ENCODE measurements at places on chromosomes 11 and 22. TPM values are rescaled to one million over a fixed set of nuclear protein-coding genes. Genes with fewer than 3 reads are reported as not detected.

Gene MS4A15
- not detected for total RNA-seq

Gene FGF19
- not detected for total RNA-seq

Gene TCN1
- total RNA-seq: not detected

Gene ASCL2
- total RNA-seq: not detected

Gene LRRC74B
- total RNA-seq: not detected

Gene HBB
- not detected for total RNA-seq

Gene KRTAP5-1
- total RNA-seq: not detected

Gene CCDC188
- total RNA-seq: 6.9 TPM

Gene SPI1
- not detected for total RNA-seq

Gene GRK3
- total RNA-seq: 1.5 TPM

Gene DCHS1
- 39.4 TPM for total RNA-seq

Gene HBG2
- total RNA-seq: not detected

Gene LARGE2
- total RNA-seq: not detected

Gene SHISAL1
- under 0.01 TPM for total RNA-seq

Gene CEND1
- 0.53 TPM for total RNA-seq

Gene EMSY
- 26.9 TPM for total RNA-seq

Gene ADAMTS15
- total RNA-seq: 0.13 TPM

Gene SLC22A9
- total RNA-seq: not detected

Gene ARHGEF12
- 176 TPM for total RNA-seq

Gene POTEH
- not detected for total RNA-seq

Gene ALDH3B1
- total RNA-seq: 0.13 TPM

Gene C1QTNF6
- total RNA-seq: 13.6 TPM

All from thoracic aorta endothelial cell (primary cell).